Hippocampal formation (tissue), 2 donors: ENCODE measurements at places on chromosomes 5 and 9.

DNA sequence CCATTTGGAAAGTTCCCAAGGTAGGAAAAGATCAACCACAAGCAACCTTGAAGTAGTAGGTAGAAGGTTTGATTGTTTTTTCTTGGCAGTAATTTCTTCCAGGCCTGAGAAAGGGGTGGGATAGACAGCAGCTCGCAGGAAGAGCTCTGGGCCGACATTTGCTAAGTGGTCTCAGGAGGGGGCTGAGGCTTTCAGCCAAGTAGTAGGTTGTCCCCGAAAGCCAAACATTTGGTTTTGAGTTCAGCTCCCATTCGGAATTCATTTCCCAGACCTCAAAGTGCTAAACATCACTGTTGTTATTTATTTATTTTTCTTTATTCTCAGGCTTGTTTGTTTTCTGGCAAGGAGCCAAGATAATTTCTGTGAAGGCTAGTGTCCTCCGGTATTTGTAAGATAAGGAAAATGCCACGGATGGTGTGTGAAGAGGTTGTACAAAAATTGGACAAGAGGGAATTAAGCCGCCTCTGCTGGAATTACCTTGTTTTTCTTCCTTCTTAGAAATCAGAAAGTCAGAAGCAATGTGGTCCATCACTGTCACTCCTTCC, 112.1 kb downstream of the KIF4B start:
- no peak for DNase-seq

- DNase-seq, result no peak
Observed at GRCh38 chr5:73564675-73565074, 764 bp downstream of the ANKRA2 start.

GRCh38 chr5:143402017-143402552, 1.4 kb downstream of the NR3C1 start:
- no peak for DNase-seq

GRCh38 chr5:82858151-82859025, 218.8 kb downstream of the TMEM167A start:
- DNase-seq, result no peak

DNA sequence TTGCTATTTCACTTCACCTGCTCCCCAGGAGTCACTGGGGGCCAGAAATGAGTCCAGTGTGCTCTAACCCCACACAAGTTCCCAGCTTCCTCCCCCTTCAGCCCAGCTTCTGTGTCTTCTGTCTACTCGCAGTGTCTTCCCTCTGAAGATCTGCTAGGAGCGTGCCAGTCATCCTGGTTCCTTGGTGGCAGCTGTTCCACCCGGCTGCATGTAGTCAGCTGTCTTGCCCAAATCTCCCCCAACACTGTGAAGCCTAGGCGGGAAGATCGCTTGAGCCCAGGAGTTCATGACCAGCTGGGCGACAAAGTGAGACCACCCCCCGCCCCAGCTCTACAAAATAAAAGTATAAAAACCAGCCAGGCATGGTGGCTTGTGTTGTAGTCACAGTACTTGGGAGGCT, 154.0 kb downstream of the GDNF start:
- no peak for DNase-seq

DNA sequence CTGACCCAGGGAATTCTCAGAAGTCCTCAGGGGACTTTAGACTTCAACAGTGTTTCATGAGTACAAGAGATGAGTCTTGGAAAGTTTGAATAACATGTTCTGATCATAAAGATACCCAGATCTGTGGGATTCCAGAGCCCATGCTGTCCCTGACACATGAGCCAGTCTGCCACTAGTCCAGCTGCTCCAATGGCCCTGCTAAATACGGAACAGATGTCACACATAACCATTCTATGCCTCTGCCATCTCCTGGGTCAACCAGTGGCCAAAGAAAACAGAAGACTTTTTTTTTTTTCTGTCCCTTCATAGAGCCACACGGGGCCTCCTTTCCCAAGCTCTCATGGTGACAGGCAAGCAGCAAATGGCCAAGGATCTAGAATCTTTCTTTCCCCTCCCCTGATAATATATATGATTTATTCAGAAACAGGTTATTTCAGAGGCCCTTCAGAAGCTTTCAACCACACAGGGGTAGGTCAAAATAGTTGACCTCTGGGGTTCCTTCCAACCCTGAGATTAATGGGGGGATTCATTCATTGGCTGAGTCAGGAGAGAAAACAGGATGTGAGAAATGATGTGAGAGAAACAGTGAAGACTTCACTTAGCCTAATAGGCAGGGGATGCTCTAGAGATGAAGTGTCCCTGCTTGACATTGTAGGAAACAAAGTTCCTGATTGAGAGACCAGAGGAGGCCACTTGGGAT, 367.7 kb downstream of the CDK5RAP2 start:
- DNase-seq, result no peak

- DNase-seq, result no peak
Observed at GRCh38 chr5:43627028-43627427, 24.0 kb downstream of the NNT start.

DNA sequence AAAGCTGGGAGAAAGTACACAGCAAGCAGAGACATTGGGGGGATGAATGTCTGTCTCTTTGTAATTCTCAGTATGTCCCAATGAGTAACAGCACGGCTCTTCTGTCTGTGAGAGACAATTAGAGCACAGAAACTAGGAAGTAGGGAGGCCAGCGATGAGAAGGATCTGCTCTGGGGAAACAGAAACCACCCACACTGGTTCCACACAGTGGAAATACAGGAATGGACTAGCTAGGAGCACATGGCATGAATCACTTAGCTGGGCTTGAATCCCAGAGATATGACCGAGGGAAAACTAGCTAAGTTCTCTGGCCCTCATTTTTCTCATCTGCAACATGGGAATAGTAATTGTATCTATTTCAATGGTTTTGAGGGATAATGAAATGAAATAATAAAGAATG, 895.9 kb downstream of the TLE4 start:
- no peak for DNase-seq

GRCh38 chr9:111463048-111463447, 21.1 kb downstream of the ECPAS start:
- DNase-seq, result no peak

GRCh38 chr5:153835891-153836515, 202.7 kb downstream of the FAM114A2 start:
- no peak for DNase-seq

GRCh38 chr5:39314591-39314990, 49.7 kb downstream of the C9 start:
- DNase-seq, result no peak

- no peak for DNase-seq
Observed at GRCh38 chr5:159764283-159765134, 151.8 kb upstream of the ADRA1B start.

DNA sequence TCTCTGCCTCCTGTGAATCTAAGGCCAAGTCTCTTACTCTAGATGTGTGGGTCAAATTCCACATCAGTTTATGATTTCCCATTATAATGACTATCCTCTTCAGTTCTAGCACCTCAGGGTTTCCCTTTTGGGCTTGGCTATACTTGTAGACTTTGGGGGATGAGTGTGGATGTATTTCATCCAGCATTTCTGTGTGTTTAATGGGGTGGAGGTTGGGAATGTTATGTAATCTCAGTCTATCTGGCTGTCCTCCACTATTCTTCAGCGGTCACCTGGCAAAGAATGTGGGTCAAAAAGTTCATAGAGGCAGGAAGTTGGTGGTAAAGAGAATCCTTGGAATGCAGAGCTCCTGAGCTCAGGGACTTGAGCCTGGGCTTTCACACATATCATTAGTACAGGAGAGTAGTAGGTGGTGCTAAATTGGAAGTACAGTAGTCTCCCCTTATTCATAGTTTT, 64.9 kb downstream of the CFAP95 start:
- no peak for DNase-seq

GRCh38 chr9:87259543-87260518, 237.8 kb upstream of the DAPK1 start:
- no peak for DNase-seq

- DNase-seq, result no peak
Observed at GRCh38 chr5:113024076-113024697, 47.6 kb downstream of the DCP2 start.

- no peak for DNase-seq
Observed at GRCh38 chr9:81427870-81428269, 261.5 kb downstream of the TLE1 start.

DNA sequence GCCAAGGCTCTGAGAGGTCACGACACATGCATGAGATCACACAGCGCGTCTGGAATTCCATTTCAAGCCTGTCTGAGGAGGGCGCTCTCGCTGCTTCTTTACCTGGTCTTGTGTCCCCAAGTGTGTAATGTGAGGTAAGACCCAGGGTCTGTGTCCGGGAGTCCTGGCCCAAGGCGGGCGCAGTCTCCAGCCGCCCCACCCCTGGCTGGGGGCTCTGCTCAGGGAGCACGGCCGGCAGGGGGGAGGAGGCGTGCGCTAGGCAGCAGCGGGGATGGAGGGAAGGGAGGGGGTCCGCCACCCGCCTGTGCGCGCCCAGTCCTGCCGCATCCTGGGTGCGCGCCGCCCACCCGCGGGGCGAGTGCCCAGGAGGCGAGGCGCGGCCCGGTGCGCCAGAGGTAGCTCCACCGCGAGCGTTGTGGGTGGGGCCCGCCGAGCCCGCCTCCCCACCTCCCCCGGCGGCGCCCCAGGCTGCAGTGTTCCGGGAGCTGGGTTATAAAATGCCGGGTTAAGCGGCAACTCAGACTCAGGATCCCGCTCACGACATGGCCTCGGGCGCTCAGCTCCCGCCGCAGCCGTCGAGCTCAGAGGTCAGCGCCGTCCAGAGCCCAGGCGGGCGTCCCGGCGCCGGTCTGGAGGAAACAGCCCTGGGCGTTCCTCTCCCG, at the start of gene CCNI2:
CCNI2 (plus strand) TSS at position 473 of the 662 bp plus-strand sequence; CDS start at position 543, 70 bp downstream.
- no peak for DNase-seq

GRCh38 chr9:134784577-134785305, 95.9 kb upstream of the FCN2 start:
- DNase-seq, result no peak

- no peak for DNase-seq
Observed at GRCh38 chr9:72575666-72576065, 54.3 kb downstream of the TMC1 start.

DNA sequence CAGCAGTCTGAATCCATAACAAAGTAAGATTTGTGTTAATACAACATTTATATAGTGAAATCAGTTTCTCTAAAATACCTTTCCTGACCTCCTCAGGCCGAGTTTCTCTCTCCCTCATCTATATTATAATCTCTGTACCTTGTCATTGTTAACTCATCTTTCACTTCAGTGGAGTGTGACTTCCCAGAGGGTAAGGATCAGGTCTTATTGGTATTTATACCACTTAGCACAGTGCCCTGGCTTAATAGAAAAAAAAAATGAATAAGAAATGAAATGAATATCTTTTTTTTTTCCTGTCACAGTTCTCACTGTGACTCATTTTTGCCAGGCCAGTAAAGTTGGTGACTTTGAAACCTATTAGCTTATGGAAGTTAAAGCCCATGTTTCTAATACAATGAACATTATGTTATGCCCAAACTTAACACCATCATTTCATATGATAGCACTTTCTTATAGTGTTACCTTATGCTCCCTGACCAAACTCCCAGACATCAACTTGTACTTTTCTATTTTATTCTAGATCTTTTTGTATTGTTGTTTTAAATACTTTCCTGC, 90.1 kb downstream of the NR3C1 start:
- DNase-seq, result no peak

GRCh38 chr5:9545136-9545991, 511 bp downstream of the SEMA5A start:
- no peak for DNase-seq

GRCh38 chr5:168881427-168882149, 302.4 kb upstream of the PANK3 start:
- DNase-seq, result no peak

GRCh38 chr5:32955814-32956213, 244.7 kb downstream of the NPR3 start:
- no peak for DNase-seq

DNA sequence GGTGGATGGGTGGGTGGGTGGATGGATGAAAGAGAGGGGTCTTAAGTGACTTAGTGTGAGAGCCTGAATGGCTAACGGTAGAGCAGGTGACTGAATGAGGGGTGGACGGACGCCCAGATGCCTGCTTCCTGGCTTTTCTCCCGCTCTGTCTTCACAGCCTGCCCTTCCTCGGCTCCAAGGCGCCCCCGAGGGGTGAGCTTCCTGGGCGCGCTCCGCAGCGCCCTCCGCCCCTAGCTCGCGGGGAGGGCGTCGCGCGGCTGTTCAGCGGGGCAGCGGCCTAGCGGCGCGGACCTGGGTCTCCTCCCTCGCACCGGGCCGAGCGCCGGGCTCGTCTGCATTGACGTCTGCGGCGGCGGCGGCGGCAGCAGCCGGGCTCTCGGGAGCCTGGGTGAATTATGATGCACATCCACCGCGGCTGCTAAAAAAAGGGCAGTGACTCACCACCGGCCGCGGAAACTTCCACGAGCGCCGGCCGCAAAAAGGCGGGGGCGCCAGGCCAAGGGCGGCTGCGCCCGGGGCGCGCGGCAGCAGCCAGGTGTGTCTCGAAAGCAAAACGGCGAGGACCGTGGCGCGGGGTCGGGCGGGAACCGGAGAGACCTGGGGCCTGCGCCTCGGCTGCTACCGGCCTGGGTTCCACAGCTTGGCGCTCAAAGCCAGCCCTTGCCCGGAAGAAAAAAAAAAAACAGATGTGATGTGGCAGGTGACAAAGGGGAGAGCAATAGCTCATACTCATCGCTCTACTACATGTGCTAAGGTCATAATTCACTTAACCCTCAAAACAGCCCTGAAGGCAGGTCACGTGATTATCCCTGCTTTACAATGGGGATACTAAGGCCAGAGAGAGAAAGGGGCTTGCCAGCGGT, 143.0 kb upstream of the ADRA1B start:
- peak; percentile 39 for DNase-seq

- no peak for DNase-seq
Observed at GRCh38 chr9:134130503-134131375, 5.1 kb upstream of the WDR5 start.

DNA sequence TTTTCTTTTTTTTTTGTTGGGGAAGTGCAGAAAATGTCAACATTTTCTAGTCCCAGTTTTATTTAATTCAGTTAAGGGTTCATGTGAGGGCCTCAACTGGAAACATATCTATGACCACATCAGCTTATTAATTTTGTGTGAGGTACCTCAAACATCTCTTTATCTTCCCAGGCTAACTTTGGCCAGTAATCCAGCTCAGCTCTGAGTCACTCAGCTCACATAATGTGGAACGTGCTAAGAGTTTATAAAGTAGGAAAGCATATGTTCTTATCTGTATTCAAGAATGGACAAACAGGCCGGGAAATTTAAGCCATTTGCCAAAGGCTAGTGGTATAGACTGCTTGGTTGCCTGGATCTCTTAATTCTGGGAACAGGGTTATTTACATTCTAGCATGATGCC, 118.4 kb downstream of the INSYN2B start:
- no peak for DNase-seq
